Ovary (tissue), 10 donors: ENCODE measurements at places on chromosomes 16 and 17. TPM values are rescaled to one million over a fixed set of nuclear protein-coding genes. Genes with fewer than 3 reads are reported as not detected.
A peak's percentile ranks its signal among the peaks of the same experiment; 100 is the strongest.

DNA sequence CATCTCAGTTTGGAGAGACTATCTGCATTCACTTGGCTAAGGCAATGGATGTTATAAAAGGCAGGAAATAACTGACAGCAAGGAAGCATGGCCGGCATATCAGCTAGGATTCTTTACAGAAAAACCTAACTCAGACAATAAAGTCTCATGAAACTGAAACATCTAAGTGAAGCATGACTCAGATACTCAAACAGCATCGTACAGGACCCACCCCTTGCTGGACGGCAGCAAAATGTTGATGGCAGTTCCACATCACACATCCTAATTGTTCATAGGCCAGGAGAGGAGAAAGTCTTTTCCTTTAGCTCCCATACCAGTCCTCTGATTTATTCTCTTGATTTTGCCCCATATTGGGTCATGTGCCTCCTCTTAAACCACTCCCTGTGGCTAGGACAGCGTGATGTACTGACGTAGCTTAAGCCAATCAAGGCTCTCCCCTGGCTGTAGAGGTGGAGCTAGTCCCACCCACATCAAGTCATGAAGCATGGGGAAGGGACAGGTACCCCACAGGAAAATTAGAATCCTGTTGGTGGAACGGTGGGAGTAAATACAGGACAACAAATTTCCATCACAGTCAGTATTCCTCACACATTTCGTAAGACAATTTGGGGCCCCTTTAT lies 178.9 kb downstream of the IRX3 start:
- no peak for DNase-seq

Gene ARHGDIG
- not detected for total RNA-seq

Gene DLX4
- total RNA-seq, result not detected

Gene CDR2
- 28.0 TPM for total RNA-seq

Gene HEATR3
- 8.8 TPM for total RNA-seq

Gene CD7
- not detected for total RNA-seq

Gene CSH2
- total RNA-seq, result not detected

GRCh38 chr17:18332909-18333489 lies 17.9 kb downstream of the SMCR8 start:
- DNase-seq, result no peak

DNA sequence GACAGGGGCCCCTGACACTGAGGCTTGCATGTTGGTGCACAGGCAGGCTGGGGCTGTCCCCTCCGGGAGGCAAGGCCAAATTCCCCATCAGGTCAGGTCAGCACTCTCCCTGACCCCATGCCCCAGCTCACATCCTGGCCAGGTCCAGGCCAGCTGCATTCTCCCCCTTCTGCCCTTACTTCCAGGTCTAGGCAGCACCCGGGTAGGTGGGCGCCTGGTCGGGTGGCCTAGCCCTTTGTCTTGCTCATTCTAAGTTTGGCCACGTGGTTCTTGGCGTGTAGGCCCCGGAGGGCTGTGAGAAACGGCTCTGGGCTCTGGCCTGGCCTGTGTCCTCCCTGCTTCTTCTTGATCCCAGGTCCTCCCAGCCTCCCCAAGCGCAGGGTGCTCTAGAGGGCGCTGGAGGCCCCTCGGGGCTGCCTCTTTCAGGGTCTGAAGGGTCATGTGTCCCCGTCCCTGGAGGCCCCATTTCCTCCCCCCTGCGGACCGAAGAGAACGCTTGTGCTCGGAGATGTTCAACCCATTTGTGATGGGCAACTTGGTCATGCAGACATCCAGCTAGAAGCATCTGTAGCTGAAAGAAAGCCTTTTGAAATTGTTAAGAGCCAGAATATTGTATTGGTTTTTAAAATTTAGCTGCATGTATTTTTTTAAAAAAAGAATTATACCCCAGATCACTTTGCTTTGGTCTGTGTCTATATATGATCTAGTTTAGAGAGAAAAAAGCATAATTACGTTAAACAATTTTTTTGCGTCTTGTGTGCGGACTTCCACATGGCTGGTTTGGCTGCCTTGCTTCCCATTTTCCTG lies 6.7 kb downstream of the BAHCC1 start:
- no peak for DNase-seq

Gene PABPN1L
- not detected for total RNA-seq

GRCh38 chr17:12664894-12665262 lies 812 bp upstream of the MYOCD start:
- no peak for DNase-seq

Gene ABCA3
- total RNA-seq, result 11.0 TPM

GRCh38 chr17:44324571-44325275 lies at the start of gene SLC25A39:
Gene SLC25A39, minus strand, starts transcription at chr17:44324823. Its CDS starts 1,261 bp downstream, at chr17:44323562.
- peak; percentile 94 for DNase-seq

Gene KRTAP4-16
- total RNA-seq, result not detected

Gene AOC3
- 0.72 TPM for total RNA-seq

- no peak for DNase-seq
These were observed 654 bp upstream of the SCNN1B start for GRCh38 chr16:23301251-23302044.

- no peak for DNase-seq
These were observed 167.5 kb downstream of the PRKCA start for GRCh38 chr17:66469890-66470289.

GRCh38 chr16:65010125-65010524 lies 111.7 kb downstream of the CDH11 start:
- DNase-seq, result no peak

- no peak for DNase-seq
These were observed 109.6 kb upstream of the CDH5 start for GRCh38 chr16:66256919-66257318.

Gene LPO
- not detected for total RNA-seq

DNA sequence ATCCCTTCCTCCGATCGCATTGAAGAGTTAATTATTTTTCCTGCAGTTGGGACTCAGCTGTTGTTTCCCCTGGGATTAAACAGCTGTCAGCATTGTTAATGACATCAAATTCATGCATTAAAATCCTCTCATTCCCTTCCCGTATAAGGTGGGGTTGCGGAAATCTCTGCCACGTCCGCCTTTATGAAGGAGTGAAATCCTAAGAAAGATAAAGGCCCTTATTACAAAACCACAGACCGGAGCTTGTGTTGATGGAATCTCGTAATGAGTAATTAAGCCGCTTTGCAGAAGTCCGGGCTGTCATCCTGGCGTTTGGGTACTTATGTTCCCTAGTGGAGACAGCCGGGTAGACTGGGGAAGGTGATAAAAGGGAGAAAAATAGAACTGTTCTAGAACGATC lies 627.6 kb downstream of the MAF start:
- no peak for DNase-seq

DNA sequence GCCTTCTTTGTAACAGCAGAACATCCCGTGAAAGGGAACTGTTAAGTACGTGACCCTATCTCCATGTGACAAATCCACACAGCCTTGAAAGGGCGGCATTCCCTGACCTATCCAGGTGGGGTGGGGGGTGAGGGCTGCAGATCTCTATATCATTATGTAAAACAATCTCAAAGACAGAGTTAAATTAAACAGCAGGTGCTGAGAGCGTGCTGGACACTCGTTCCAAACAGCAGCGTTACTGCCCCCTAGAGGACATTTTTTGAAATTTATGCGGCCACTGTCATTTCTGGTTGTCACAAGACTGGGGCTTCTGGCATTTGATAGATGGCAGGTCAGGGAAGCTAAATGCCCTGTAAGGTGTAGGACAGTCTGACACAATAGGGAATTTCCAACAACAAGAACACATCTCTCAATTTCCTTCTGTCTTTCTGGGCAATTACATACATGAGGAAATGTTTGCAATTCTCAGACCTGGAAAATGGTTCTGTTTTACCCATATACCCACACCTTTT lies 6.7 kb upstream of the SLC25A39 start:
- peak; percentile 56 for DNase-seq

DNA sequence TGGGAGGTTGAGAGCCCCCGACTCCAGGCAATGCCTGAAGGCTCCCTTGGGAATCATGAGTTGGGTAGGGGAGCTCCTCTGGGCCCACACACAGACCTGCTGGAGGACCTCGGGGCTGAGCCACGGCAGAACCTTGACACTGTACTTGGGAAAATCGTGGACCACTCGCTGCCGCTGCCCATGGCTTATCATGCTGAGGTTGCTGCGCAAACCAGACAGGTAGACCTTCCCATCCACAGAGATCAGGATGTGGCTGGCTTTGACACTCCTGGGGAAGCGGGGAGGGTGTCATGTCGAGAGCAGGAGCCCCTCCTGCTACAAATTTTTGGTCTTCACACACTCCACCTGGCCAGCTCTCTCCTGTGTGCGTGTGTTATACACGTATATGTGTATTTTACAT lies 7.2 kb upstream of the LIMD2 start:
- no peak for DNase-seq

- no peak for DNase-seq
These were observed 36.0 kb downstream of the RTN4RL1 start for GRCh38 chr17:1989135-1989534.

Gene NOL3
- total RNA-seq, result 30.0 TPM

DNA sequence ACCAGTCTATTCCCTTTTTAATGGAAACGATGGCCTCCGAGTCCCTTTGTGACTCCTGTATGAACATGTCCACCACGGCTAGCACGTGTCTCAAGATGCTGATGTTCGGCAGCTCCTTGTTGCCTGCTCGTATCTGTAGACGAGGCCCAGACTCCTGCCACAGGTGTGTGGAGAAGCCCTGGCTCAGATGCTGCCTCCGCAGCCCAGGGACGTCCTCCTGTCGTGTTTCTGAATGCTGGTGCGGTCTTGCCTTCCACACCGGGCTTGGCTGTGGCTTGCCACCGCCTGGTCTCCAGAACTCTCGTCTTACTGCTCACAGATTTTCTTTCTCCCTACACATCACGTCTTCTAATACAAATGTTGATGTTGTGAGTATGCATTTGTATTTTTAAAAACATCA lies 17.0 kb downstream of the FOXF1 start:
- no peak for DNase-seq

DNA sequence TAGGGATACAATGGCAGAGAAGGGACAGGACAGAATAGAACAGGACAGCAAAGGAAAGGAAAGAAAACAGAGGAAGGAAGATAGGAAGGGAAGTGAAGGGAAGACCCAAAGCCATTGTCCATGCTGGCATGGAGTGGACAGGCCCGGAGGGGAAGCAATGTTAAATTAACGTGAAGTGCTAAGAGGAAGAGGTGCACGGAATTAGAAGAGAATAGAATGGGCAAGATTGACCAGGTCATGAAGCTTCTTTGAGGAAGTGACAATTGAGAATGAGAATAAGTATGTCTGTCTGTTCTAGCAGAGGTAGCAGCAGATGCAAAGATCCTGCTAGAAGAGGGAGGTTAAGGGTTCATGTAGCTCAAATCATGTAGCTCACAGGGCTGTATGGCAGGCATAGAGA lies 117.2 kb downstream of the MAF start:
- DNase-seq, result no peak

DNA sequence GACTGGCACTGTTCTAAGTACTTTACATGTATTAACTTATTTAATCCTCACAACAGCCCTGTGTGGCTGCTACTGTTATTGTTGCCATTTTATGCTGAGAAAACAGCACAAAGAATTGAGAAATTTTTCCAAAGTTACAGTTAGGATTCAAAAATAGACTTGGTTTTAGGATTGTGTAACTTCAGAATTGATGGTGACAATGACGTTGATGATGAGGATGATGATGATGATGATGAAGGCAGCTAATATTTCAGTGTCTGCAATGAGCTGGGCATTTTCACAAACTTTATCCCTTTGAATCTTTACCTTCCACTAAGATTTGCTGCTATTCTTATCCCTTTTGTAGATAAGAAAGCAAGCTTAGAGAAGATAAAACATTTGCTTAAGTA lies 22.1 kb downstream of the PRKCB start:
- DNase-seq, result no peak

GRCh38 chr17:50472286-50472685 lies 3.6 kb upstream of the CHAD start:
- no peak for DNase-seq

GRCh38 chr17:8925141-8925540 lies 40.4 kb downstream of the PIK3R5 start:
- no peak for DNase-seq

- DNase-seq, result no peak
These were observed 151.5 kb downstream of the LGALS9B start for GRCh38 chr17:20315821-20316220.

GRCh38 chr16:88698646-88699045 lies 7.6 kb downstream of the RNF166 start:
- DNase-seq, result no peak

GRCh38 chr17:40095944-40096791 lies 4.2 kb downstream of the NR1D1 start:
- no peak for DNase-seq

- DNase-seq, result no peak
These were observed 10.9 kb downstream of the DLX4 start for GRCh38 chr17:49979748-49980479.

Gene DHRS7C
- not detected for total RNA-seq

DNA sequence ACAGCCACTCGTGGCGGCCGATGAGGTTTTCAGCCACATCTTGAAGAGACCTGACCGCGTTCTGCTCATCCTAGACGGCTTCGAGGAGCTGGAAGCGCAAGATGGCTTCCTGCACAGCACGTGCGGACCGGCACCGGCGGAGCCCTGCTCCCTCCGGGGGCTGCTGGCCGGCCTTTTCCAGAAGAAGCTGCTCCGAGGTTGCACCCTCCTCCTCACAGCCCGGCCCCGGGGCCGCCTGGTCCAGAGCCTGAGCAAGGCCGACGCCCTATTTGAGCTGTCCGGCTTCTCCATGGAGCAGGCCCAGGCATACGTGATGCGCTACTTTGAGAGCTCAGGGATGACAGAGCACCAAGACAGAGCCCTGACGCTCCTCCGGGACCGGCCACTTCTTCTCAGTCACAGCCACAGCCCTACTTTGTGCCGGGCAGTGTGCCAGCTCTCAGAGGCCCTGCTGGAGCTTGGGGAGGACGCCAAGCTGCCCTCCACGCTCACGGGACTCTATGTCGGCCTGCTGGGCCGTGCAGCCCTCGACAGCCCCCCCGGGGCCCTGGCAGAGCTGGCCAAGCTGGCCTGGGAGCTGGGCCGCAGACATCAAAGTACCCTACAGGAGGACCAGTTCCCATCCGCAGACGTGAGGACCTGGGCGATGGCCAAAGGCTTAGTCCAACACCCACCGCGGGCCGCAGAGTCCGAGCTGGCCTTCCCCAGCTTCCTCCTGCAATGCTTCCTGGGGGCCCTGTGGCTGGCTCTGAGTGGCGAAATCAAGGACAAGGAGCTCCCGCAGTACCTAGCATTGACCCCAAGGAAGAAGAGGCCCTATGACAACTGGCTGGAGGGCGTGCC lies 30.1 kb downstream of the CIITA start:
- no peak for DNase-seq

- no peak for DNase-seq
These were observed 25.4 kb downstream of the NGFR start for GRCh38 chr17:49520386-49521087.

- no peak for DNase-seq
These were observed 349.6 kb downstream of the KIF2B start for GRCh38 chr17:54172096-54172984.

Gene COX6A2
- total RNA-seq, result not detected

Gene CBX8
- total RNA-seq, result 3.9 TPM

- DNase-seq, result no peak
These were observed 36.5 kb upstream of the TOB1 start for GRCh38 chr17:50902372-50903353.

- no peak for DNase-seq
These were observed 31.7 kb downstream of the CLTC start for GRCh38 chr17:59651346-59651745.

Gene KCNH6
- total RNA-seq, result not detected

Gene QRICH2
- total RNA-seq, result 2.7 TPM

DNA sequence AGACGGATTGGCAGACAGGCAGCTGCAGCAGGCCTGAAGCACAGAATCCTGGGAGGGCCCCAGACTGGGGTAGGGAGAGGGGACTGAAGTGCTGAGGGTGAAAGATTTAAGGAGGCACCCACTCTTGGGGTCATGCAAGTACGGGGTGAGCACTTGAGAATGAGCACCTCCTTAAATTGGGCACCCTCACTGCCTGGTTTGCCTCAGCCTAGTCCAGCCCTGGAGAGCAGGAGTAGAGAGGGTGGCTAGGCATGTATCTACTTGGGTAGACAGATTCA lies 154.1 kb upstream of the CDC42EP4 start:
- DNase-seq, result no peak
